ENCODE measurements at places on chromosomes 6 and 20.

DNA sequence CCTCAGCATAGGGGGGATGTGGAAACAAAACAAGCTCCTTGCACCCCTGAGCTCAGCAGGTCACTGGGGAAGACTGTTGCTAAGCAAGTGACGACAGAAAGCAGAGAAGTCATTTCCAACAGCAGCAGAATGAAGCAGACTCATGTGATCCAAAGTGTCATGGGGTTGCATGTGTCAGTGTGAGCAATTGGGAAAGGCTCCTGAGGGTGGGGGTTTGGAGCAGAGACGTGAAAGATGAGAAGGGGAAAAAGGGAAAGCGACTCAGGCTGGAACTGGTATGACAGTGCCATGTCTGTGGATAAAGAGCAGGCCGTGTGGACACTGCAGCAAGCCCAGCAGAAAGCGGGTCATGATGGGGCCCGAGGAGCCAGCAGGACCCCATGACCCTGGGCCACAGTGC is 363.9 kb downstream of the PREX1 start:
- no peak for DNase-seq

- no peak for DNase-seq
Measured at GRCh38 chr6:137570393-137570792, 76.2 kb upstream of the OLIG3 start.

DNA sequence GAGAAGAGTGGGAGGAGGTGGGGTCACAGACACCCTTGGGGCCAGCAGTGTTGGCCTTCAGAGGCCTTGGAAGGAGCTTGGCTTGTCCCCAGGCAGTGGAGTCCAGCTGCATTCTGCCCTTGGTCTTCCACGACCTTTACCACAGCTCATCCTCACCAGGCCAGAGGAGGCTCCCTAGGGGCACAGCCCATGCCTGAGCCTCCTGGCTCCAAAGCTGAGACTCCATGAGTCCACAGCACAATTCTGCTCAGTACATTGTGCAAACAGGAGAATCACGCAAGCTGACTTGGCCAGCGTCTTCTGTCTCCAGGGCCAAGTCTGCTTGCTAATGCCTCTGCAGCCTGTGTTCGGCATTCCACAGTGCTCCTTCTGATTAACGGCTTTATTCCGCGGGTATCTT is 337.2 kb downstream of the SMOC2 start:
- DNase-seq = no peak

DNA sequence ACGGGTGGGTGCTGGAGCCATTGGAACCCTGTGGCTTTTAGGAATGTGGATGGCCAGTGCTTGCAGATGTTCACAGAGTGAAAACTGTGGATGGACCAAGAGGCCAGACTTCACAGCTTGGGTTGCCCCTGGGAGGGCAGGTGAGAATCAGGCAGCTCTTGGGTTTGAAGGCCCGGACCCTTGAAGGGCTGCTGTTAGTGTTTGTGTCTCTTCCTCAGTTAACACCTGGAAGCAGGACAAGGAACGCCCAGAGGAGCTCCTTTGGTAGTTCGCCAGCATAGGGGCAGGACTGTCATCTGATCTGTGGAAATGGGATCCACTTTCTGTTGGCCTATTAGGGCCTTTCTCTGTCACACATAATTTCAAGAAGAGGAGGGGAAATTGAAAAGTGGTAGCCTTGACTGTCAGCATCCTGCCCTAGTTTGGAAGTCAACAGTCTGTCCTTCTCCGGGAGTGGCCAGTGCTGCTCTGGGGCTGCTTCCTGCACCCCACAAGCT is 43.6 kb downstream of the RIOK1 start:
- no peak for DNase-seq

DNA sequence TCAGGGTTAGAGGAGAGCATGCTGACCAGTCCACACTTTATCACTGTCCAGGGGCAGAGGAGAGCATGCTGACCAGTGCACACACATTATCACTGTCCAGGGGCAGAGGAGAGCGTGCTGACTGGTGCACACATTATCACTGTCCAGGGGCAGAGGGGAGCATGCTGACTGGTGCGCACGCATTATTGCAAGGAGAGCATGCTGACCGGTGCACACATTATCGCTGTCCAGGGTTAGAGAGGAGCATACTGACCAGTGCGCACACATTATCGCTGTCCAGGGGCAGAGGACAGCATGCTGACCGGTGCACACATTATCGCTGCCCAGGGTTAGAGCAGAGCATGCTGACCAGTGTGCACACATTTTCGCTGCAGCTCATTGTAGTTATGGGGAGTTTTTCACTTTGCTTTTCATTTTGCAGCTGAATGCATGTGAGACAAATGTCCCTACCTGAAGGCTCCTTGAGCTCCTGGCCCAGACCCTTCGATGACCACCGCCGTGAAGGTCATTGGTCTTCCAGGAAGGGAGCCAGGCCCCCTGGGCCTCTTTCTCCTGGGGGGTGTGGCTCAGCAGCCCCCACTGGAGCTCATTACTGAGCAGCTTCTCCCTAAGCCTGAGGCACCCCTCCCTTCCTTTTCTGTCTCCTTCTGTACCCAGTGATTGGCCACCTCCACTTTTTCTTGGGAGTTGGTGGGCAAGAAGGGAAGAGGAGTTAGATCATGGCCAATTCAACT is 178.8 kb upstream of the AFDN start:
- DNase-seq = no peak

DNA sequence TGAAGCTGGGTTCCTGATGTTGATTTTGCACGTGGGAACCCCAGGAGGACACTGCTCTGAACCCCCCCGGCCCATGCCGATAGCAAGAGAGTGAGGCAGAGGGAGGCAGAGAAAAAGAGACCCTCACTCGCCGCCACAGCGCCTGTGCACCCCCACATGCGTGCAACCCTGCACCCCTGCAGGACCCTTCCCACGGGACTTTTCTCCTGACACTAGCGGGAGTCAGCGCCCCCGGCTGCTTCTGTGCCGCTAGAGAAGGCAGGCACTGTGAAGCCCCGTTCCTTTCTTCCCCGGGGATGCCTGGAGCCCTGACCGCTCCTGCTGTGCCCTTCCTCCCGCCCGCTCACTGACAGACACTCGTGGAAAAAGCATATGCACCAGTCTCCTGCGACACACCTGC is 67.4 kb downstream of the GMPR start:
- no peak for DNase-seq

DNA sequence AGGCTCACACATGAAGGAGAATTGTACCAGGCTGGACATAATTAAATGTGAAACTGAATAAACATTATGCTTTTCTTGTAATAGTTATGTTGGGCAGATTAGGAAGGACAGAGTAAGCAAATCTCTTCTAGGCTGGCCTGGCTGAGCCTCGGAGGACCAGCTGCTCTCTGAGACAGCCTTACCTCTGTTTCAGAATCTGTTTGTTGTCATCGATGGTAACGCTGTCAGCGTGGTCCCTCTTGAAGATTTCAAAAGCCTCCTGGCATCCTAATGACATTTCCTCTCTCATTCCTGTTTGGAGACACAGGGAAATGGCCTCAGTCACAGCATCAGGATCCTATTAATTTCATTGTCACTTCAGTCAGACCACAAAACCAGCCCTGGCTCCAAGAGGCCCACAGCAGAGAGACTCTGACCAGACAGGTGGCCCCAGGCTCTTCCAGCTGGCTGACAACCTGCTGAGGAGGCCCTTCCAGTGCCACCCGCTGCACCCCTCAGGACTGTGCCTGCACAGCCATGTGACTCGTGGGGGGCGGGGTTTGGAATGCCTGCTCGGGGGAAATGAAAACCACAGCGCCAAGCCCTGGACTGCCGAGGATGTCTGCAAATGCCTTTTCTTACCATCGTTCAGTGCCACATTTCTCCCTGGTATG is 108.5 kb upstream of the KCNK16 start:
- DNase-seq = no peak

GRCh38 chr6:153103319-153103655 is 27.8 kb downstream of the RGS17 start:
- no peak for DNase-seq

DNA sequence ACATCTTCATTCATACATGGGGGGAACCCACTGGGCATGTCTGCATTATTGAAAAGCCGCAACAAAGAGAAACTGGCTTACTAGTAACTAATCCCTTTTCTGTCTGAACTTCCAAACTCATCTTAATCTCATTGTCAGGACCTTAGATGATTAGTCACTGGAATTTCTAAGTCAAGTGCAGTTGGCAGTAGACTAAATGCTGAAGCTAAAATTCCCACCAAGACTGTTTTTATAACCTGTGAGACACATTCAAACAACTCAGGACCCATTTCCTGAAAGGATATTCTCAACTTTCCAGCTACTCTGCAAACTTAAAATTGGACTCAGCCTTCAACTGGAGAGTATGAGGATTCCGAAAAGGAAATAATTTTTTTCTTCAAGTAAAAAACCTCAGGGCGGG is 94.8 kb upstream of the SCAF8 start:
- DNase-seq = no peak

DNA sequence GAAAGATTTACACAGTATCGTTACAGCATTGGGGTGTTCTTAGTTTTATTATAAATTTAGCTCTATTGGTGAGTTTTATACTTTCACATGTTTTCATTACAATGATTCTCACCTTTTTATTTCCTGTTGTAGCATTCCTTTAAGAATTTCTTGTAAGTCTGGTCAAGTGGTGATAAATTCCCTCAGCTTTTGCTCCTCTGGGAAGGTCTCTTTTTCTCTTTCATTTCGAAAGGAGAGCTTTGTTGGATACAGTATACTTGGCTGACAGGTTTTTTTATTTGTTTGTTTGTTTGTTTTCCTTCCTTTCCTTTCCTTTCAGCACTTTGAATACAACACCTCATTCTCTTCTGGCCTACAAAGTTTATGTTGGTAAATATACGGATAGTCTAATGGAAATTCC is 249.7 kb upstream of the RUNX2 start:
- DNase-seq = no peak

GRCh38 chr20:36645998-36646397 is at the start of gene SLA2:
SLA2 (minus strand) TSS chr20:36646196; CDS start chr20:36641335, 4,861 bp downstream.
- DNase-seq = peak; percentile 69

DNA sequence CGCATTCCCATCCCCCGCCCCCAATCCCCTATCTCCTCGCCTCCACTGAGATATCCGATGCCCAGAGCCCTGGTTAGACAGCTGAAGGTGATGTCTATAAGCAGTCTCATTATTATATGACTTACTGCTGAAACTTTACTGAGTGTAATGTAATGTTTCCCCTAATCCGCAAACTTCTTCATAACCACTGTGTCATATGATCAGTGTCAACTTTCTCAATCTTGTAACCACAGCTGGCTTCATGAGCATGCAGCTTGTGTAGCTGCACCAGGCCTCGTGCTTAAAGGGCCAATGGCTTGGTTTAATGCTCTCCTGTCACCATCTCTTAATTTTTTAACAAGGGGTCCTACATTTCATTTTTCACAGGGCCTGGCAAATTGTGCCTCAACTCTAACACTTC is 8.1 kb downstream of the ASIP start:
- DNase-seq = no peak

- DNase-seq = no peak
Measured at GRCh38 chr20:10060226-10060625, 25.4 kb downstream of the ANKEF1 start.

GRCh38 chr6:87623248-87623647 is 33.3 kb downstream of the ORC3 start:
- DNase-seq = no peak

DNA sequence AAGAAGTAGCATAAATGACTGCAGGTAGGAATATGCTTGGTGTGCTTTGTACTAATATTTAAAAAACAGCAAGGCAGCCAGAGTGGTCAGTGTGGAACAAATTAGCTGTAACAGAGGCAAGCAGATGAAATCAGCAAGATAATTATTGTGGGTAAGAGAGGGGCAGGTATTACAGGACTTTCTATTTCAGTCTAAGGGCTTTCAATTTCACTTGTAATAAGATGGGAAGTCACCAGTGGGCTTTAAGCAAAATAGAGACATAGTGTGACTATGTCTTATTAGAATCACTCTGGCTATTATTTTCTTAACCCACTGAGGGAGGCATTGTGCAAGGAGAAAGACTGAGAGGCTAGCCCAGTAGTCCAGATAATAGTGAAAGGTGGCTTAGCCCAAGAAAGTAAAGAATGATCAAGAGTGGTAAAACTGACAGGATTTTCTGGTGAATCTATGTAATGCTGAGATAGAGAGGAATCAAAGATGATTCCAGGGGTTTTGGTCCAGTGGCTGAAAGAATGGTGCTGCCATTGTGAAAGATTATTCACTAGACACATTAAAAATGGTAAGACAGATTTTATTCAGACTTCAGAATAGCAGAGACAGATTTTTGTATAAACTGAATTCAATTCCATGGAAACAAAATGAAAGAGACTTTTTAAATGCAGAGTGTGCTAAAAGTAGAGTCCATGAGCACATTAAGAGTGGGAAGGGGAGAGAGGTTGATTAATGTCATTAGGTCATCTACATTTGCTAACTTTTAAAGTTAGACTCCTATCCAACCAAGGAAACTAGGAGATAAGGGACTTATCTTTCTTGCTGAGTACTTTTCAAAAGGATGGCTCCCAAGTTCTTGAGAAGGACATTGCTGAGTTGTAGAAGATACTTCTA is 1136.0 kb downstream of the HACE1 start:
- DNase-seq = no peak

DNA sequence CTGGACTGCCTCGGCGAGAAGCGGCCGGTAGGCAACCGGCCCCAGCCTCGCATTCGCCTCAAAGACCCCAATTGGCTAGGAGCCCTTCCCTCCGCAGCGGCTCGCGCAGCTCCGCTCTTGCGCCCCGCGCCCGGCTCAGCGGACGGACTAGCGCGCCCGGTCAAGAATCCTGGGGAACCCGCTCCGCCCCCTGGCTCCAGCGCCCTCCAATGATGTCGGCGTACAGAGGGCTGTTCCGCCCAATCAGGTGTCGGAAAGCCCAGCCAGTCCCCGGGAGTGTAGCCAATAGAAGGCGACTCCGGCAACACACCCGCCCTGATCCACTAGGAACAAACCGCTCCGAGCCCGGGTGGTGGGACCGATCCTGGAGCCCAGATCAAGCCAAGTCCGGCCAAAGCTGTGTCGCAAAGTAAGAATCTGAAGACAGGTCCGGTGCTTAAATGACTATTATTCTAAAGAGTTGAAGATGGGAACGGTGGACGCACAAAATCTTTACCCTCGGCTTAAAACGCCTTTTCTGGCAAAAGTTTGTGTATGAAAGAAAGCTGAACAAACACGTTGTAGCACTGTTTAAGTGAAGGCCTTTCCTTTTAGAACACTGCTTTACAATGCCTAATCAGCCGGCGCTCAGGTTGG is 132.2 kb downstream of the OGFRL1 start:
- DNase-seq = no peak
